GM04503 (cell line): ENCODE measurements at places on chromosomes 3 and 15.

DNA sequence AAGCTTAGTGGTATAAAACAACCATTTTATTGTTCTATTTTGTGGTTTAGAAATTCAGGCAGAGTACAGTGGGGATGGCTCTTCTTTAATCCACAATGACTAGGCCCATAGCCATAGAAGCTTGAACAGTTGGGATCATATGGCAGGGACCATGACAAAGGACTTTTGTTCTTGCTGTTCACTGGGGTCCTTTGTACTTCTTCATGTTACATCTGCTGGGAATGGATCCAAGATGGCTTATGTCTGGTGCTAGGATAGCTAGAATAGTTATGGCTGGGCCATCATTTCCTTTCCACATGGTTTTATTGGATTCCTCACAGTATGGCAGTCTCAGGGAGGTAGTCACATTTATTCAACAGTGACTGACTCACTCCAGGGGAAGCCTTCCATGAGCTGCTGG is 427.9 kb upstream of the AGTR1 start:
- no peak for DNase-seq

DNA sequence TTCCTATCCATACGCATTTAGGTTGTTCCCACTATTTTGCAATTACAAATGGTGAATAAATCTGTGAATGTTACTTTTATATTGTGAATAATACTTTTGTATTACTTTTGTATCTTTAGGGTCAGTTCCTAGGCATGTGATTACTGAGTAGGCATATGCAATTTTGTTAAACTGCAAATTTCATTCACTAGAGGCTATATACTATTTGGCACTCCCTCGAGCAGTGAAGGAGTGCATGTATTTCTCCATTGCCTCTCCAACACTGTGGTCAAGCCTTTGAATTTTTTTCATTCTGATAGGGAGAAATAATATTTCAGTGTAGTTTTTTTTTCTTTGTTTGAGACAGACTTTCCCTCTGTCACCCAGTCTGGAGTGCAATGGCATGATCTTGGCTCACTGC is 8.4 kb upstream of the CMTM6 start:
- DNase-seq, result no peak

- no peak for DNase-seq
Observed at GRCh38 chr15:76642671-76643070, 262.5 kb downstream of the SCAPER start.

GRCh38 chr15:63818629-63819028 is 15.1 kb downstream of the HERC1 start:
- DNase-seq, result no peak

GRCh38 chr15:42092398-42093318 is 1.7 kb downstream of the PLA2G4D start:
- DNase-seq, result no peak

DNA sequence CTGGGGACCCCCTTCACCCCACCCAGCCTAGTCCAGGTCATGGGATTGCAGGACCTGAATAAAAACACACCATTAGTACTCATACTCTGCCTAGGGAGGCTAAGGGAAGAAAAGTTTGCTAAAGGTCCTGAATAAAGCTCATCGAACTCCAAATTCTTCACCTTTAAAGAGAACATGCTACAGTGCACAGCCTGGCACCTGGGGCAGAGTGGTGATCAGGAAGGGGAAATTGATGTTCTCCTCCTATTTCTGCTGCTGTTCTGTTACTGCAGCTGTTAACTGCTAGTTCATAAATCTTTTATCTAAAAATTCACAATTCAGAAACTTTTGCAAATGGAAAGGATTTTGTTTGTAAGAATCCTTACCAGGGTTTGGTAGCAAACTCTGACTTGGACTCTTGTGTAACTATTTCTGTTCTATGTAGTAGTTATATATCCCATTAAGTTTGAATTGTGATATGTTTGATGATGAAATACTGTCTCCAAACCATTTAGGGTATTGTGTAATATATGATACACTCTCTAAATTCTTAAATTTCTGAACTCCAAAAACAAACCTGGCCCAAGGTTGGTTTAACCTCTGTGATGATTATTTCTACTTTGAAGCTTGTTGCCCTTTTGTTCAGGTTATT is 27.9 kb downstream of the MCTP2 start:
- DNase-seq, result no peak

- no peak for DNase-seq
Observed at GRCh38 chr15:45943240-45943639, 308.4 kb downstream of the SQOR start.

DNA sequence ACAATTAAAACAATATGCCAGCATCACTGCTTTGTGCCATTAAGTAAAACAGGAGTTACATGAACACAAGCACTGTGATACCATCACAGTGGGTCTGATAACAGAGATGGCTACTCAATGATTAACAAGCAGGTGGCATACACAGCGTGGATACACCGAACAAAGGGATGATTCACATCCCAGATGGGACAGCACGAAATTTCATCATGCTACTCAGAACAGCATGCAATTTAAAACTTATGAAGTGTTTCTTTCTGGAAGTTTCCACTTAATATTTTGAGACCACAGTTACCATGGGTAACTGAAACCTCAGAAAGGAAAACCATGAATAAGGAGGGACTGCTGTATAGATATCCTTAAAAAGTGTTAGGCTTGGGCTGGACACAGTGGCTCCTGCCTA is 44.5 kb downstream of the SLC24A1 start:
- peak; percentile 32 for DNase-seq

DNA sequence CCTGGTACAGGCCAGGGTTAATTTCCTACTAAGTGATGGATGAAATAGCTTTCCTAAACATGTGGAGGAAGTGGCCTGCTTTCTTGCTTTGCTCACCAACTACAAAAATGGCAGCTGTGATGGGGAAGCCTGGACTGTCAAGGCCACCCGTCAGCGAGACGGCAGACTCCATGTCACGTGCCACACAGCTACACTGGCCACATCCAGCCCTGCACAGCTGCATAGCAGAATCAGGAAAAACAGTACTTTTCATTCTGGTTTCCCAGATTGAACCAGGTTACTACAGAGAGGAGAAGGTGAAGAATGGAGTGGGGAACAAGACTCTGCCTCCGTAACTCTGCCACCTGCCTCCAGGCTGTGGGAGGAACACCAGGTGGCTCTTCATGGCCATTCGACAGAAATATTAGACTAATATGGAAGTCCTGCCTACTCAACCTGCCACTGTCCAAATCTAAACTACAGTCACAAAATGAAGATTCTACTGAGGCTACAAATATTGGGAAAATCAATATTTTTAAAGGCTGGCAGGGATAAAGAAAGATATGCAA is 174.3 kb downstream of the MAGI1 start:
- DNase-seq, result no peak

DNA sequence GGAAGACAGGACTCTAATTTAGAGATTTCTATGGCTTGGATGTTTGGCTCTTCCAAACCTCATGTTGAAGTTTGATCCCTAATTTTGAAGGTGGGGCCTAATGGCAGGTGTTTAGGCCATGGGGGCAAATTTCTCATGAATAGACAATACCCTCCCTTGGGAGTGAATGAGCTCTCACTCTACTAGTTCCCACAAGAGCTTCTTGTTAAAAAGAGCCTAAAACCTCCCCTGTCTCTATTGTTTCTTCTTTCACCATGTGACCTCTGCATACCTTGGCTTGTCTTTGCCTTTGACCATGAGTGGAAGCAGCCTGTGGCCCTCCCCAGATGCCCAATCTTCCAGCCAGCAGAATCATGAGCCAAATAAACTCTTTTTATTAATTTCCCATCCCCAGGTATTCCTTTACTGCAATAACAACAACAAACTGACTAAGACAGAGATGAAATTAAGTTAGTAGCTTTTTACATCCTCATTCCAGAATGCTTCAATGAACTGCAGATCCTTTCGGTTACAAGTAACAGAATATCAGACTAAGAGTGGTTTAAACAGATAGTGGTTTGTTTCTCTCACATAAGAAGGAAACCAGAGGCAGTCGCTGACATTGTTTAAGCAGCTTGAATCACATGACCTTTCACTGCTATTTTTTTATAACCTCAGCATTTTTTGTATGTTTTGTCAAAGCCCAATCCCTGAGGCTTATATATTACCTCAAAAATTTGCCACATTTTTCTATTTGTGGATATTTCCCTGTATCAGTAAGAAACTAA is 1013.3 kb upstream of the SEMA6D start:
- DNase-seq, result no peak

DNA sequence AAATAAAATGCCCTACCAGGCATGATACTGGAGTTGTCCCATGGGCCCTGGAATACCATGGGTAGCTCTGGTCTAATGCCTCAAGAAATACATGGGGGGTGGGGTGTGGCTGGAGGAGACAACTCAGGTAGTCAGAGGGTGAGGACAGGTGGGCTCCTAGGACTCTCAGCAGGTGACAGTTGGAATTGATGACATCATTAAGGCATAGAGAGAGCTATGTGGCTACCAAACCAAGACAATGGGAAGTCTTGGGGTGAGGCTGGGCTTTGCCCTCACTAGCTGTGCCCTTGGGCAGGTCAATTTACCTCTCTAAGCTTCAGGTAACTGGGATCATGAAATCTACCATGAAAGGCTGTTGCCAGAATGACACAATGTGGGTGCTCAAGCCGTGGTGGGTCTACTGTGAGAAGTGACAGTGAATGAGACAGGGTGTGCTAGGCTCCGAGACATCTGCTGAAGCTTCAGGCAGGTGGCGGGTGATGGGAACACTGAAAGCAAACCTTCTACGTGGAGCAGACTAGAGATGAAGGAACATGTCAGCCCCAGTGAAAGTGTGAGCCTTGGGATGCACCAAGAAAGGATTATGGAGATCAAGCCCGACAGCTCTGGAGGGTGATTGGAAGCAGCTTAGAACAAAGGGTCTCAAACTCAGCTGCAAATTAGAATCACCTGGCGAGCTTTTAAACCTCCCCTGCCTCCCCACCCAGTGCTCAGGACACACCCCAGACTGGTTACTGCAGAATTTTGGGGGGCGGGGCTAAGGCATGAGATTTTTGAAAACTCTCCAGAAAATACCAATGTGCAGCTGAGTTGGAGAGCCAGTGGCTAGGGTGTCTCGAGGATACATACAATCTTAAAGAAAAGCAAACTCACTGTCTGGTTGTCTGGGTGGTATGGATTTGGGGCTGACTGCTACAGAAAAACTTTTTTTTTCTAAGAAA is 21.5 kb downstream of the SLC6A20 start:
- DNase-seq, result no peak

GRCh38 chr15:57358571-57358970 is 17.7 kb upstream of the CGNL1 start:
- DNase-seq, result no peak

- no peak for DNase-seq
Observed at GRCh38 chr15:25332306-25332705, 106.5 kb downstream of the UBE3A start.

- DNase-seq, result no peak
Observed at GRCh38 chr15:76342382-76343201, 6.0 kb downstream of the ISL2 start.

- no peak for DNase-seq
Observed at GRCh38 chr15:100781961-100782530, 97.6 kb upstream of the ALDH1A3 start.

- no peak for DNase-seq
Observed at GRCh38 chr15:56608140-56608778, 125.0 kb downstream of the ZNF280D start.

GRCh38 chr3:178672275-178672674 is 136.0 kb downstream of the KCNMB2 start:
- DNase-seq, result no peak

DNA sequence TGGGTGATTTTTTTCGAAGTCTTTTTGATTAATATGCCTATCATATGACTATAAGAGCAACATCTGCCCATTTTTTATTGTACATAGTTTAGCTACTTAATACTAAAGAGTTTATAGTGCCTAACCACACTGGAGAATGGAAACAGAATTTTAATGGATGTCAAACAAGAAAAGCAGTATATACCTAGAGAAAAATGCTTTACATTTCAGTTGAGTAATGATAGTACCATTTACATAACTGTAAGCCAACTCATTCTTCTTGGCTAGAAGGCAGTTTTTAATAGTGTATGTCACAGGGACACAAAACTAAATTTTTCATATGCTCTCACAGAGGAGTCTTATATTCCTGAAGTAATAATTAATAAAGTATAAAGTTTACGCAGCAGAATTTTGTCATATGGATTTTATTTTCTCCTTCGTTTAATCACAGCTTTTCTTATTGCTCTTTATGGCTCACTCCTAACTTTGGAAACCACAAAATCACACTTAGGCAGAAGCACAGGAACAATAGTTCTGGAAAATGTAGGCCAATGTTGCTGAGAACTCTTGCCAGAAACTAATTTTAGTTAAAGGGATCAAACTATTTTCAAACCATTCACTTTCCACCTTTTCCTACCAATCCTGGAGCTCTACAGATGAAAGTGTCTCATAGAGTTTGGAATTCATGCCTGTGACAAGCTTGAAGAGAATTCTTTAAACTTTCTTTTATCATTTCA is 243.6 kb downstream of the ZIC1 start:
- no peak for DNase-seq

DNA sequence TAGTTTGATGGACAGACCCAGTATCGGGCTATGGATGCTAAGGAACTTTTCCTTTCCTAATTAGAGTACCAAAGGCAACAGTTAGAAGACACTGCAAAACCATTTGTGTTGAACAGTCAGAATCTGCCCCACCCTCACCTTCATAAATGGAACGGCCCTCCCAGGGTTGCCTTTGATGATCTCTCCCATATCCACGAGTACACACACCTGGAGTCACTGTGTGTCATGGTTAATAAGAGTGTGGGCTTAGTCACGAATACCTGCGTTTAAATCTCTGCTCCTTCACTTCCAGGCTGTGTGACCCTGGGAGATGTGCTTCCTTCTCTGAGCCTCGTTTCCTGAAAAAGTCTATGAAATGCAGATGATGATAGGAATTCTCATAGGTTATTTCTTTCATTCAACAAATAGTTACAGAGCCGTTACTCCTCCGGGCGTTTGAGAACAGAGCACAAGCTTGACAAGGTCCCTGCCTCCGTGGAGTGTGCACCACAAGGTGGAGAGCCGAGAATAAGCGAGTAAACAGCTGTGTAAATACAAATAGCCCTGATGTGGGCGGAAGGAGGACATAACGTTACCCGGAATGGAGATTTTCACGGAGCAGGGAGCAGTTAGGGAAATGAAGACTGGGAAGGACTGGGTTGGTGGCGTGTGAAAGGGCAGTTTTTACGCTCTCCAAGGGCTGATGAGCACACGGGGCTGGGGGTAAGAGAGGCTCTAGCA is 6.7 kb downstream of the SLC51A start:
- no peak for DNase-seq

GRCh38 chr3:44106756-44107155 is 134.9 kb upstream of the TOPAZ1 start:
- no peak for DNase-seq

DNA sequence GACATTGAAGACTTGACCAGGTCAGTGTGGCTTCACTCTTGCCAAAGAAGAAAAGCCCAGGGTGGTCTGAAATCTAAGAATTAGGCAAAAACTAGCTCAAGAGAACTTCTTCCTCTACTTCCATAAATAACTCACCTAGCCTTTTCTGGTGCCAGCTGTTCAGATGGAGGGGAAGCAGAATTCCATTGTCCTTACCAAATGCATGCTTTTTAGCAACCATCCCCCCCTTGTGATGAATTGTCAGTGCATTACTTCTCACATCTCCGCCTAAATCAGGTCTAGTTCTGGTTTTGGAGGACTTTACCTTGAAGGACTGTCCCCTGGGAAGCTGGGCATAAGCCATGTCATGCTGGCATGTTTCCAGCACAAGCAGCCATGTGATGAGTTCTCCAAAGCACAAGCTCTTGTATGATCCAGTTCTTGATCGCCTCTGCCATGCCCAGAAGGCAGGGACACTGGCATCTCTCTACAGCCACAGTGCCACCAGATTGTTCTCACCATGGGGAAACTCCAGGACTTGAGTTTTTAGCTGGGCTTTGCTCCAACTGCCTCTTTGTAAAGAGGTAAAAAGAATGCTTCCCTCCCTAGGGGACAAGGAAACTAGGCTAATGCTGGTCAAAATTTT is 96.4 kb upstream of the IL12A start:
- no peak for DNase-seq
